ENCODE measurements at places on chromosomes 6 and 20.

GRCh38 chr20:63013207-63013606 lies 6.4 kb upstream of the BHLHE23 start:
- no peak for DNase-seq

DNA sequence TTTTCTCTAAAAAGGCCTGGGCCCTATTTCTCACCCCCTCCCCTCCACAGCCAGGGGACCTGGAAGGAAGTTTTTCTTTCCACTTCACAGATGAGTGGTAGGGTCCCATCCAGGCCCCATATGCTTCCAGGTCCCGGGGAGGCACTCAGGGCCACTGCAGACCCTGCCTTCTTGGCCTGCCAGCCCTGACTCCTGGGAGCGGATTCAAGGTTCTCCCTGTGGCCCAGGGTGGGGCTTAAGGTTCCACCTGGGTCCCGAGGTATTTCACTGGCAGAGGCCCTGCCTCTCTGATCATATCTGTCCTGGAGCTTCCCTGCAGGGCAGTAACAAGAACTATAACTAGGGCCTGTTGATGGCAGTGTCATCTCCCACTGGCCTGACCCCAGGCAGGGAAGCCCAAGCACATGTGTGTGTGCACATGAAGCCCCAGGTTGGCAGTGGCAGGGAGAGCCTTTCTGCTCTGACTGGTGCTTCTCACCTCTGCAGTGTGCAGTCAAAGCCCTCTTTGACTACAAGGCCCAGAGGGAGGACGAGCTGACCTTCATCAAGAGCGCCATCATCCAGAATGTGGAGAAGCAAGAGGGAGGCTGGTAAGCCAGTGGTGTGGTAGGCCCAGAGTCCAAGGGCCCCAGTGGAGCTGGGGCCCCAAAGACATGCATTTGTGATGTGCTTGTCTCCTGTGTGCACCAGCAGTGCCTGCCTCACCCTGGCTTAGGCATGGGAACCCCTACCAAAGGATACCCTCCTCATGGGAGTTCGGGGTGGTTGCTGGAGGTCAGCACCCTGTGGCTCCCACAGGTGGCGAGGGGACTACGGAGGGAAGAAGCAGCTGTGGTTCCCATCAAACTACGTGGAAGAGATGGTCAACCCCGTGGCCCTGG lies 31.2 kb downstream of the PLCG1 start:
- DNase-seq: peak; percentile 24

GRCh38 chr20:8853805-8854338 lies 215.0 kb upstream of the PLCB4 start:
- DNase-seq: peak; percentile 51

DNA sequence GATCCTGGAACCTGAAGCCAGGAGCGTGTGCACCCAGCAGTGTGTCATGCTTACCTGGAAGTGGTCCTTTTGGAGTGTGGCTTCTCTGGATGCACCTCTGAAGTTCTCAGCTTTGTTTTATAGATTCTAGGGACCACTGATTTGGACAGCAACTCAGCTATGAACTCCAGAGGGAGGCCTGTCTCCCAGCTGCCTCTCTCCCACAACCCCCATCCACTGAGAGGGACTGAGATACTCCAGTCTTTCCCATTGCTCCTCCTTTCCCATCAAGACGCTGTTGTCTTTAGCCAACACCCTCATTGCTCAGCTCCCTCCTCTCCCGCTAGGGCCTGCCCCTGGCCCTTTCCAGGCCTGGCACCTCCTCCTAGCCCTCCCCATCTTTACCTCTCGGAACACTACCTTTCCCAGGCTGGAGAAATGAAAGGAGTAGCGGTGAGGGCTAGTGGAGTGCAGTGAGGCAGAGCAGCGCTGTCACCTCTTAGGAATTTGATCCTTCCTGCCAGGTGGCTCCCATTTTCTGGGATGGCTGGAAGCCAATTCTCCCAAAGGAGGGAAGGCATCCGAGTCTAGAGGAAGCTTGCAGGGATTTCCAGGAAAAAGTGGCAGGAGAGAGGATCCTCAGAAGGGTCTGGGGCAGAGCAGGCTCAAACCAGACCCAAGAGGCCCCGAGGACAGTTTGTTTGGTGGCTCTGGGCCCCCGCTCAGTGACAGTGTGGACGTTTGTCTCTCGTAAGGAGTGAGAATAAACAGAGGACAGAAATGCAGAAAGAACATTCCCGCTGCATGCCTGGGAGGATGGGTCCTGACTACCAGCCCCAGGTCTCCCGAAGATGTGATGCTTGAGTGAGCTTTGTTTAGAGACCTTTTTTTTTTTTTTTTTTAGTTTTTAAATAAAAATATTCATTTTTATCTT lies at the start of gene LRRN4:
Gene LRRN4, minus strand, starts transcription at position 285 of the 913 bp plus-strand sequence. CDS start 1,261 bp downstream, outside the sequence.
- DNase-seq: peak; percentile 83

DNA sequence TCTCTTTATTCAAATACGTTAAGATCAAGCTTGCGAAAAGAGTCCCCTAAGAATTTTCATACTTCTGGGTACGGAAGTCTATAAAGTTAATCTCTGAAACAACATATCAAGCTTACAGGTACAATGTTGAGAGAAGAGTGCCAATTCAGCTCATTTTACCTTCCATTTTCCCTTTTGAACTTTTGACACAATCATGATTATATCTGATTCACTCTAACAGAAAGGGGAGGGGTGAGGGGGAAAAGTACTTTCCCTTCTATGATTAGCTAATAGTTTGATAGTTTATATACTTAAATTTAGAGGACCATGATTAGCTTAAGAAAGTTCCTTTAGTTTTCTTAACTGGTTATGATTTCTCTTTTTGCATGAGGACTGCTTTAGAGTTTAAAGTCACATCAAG lies 33.5 kb downstream of the SNX3 start:
- no peak for DNase-seq

GRCh38 chr20:41234546-41234945 lies 83.0 kb downstream of the ZHX3 start:
- no peak for DNase-seq

Measured in kidney (tissue), 22 donors.